ENCODE measurements at places on chromosomes 5 and 9.

DNA sequence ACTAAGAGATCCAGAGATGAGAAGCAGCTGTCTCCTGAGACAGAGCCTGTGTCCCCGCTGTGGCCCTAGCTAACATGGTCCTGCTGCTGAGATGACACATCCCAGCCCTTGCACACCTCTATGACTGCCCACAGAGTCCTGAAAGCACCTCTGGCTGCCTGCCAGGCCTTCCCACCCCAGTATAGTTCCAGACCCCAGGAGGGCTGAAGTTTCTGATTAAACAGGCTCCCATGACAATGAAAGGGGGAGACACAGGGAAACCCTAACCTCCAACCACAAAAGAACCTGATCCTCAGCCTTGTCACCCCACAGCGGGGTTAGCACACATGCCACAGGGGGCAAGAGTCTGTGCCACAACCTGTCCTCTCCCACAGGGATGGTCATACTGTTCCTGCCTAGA is 15.6 kb downstream of the CIZ1 start:
- no peak for DNase-seq

DNA sequence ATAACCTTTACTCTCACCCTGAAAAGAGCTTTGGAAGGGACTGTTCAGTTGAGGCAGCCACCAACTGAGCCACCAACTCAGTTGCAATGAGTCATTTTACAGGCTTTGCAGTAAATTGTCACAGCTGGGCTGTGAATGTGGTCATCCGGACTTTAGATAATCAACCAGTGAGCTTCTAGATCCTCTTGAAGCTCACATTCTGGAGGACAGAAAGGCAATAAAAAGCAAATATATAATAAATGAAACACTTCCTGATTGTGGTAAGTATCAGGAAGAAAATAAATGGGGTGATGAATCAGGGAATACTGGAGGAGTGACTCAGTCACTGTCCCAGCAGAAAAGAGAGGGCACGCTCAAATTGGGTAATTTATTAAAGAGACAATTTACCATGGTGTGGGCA is 13.2 kb upstream of the C5orf58 start:
- peak; percentile 82 for DNase-seq

GRCh38 chr5:176418251-176418650 is 1.9 kb upstream of the CLTB start:
- no peak for DNase-seq

DNA sequence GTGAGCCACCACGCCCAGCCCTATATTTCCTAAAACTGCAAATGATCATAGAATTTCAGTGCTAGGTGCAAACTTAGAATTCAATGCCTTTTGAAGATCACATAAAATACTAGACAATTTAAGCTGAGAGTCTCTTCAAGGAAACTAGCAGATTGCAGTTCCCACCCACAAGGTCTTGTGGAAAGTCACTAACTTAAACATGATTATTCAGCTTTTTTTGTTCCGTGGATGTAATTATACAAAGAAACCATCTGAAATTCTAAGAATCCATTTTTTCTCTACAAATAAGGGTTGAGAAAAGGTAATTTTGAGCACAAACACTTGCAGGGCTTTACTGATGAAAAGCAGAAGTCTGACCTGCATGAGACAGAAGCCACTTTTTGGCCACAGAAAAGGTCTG is 4.5 kb upstream of the LHFPL2 start:
- no peak for DNase-seq

DNA sequence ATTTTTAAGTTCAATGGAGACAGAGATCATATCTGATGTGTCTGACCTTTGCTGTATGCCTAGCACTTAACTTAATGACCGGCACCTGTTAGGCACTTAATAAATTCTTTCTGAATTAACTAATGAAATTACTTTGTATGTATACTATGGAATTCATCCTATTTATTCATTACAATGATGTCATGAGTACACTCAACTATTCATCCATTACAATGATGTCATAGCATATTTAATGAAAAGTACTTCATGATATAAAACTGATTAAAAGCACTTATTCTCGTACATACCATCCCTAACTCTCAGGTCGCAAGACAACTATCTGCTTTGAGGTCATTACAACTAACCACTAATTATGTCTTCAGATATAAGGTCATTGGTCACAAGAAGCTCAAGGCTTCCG is 1131.6 kb downstream of the DTWD2 start:
- DNase-seq = no peak

- no peak for DNase-seq
Observed at GRCh38 chr9:16357828-16358227, 512.6 kb downstream of the BNC2 start.

Data from MV-4-11 (cell line).